Jurkat, Clone E6-1 (cell line): ENCODE measurements at places on chromosomes 5 and 9.

GRCh38 chr5:126503602-126504104, 80.4 kb downstream of the GRAMD2B start:
- DNase-seq = no peak

GRCh38 chr5:33401482-33402390, 39.0 kb upstream of the TARS1 start:
- no peak for DNase-seq

DNA sequence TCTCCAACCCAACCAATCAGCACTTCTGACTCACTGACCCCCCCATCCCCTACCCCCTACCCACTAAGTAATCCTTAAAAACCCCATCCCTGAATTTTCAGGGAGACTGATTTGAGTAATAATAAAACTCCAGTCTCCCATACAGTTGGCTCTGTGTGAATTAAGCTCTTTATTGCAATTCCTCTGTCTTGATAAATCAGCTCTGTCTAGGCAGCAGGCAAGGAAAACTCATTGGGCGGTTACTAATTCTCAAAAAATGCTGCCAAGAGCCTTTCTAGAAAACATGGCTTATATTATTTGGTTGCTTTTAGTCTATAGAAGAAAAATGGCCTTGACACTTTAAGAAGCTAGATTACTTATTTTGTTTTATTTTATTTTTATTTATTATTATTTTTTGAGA, 131.7 kb downstream of the SUSD1 start:
- no peak for DNase-seq

GRCh38 chr5:176806137-176806536, 4.2 kb upstream of the UNC5A start:
- no peak for DNase-seq

DNA sequence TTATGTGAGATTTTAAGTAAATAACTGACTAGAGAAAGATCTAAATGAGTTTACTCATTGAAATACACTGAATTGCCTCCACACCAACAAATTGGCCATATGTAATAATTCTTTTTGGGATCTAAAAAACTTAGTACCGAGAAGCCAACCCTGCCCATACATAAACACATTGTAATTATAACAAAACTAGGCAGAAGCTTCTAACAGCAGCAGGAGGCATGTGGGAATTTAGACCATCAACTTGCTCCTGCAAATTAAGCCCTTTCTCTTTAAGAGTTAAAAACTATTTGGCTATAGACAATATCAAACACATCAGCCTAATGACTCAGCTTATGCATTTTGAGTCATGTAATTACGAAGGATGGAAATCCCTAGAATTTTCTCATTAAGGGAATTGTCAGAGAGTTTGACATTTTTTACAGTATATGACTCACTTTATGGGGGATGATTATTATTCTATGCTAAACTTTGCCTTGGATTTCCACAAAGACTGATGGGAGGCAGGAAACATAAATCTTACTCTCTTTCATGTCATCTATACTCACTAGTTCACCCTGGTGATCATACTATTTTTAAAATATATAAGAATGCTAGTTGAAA, 1.0 kb downstream of the IL7R start:
- DNase-seq = no peak

DNA sequence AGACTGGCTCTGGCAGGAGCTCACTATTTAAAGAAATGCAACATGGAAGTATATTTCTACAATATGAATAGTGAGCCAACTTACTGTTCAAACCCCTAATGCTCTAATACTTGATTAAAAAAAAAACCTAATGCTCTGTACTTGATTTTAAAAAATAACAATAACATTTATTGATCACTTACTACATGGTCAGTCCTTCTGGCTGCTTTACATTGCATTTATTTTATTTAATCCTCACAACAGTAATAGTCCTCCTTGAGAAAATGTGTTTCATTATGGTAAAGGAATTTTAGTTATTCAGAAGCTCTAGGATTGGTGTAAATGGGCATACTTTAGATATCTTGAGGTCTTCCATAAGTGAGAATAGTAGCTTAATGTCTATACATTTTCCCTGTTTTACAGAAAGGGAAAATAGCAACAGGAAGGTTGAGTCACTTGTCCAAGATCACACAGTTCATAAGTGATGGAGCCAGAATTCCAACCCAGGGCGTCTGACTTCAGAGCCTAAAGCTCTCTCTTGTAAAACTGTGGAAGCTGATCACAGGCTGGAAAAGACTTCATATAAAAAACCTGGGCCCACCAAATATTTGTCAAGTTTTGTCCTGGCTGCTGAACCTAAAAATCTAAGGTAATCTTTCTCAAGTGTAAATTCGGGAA, 1.0 kb downstream of the STARD4 start:
- no peak for DNase-seq

DNA sequence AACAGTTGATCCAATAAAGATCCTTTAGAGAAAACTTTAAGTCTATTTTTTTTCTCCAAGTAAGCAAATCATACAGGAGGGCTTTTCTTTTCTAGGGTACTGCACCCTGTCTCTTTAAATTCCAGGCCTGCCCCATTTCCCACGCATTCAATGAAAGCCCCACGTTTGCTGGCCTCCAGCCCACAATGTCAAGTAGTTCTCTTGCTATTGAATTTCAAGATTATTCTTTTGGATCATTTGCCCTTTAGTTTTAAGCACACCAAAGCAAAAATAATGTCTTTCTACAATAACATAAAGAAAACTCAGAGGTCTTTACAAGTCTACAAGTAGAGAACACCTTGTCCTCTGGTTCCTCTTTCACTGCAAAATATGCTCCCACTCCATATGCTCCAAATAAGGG, 15.6 kb downstream of the MLLT3 start:
- no peak for DNase-seq

DNA sequence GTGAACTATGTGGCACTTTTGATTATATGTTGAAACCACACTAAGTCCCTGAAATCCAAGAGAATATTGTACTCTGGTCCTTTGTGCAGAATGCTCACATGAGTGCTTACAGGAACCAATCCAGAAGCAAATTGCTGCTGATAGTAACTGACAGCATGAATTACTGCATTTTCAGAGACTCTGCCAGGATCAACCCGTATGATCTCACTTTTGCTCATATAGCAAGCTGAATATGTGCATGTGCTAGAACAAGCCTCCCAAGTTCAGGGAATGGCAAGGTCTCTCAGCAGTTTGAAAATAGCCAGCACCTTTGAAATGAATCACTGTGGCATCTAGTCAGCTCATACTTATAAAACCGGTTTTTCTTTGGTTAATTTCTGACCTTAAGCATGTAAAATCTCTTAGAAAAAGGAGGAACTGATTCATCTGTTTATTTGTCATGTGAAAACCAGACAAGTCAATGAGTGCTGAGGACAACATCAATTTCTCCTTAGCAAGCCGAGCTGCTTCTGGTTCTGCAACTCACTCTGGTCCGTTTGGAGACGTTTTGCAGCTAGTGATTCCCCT, 215.7 kb upstream of the ELL2 start:
- DNase-seq = no peak
